ENCODE measurements at places on chromosomes 2 and 18.

DNA sequence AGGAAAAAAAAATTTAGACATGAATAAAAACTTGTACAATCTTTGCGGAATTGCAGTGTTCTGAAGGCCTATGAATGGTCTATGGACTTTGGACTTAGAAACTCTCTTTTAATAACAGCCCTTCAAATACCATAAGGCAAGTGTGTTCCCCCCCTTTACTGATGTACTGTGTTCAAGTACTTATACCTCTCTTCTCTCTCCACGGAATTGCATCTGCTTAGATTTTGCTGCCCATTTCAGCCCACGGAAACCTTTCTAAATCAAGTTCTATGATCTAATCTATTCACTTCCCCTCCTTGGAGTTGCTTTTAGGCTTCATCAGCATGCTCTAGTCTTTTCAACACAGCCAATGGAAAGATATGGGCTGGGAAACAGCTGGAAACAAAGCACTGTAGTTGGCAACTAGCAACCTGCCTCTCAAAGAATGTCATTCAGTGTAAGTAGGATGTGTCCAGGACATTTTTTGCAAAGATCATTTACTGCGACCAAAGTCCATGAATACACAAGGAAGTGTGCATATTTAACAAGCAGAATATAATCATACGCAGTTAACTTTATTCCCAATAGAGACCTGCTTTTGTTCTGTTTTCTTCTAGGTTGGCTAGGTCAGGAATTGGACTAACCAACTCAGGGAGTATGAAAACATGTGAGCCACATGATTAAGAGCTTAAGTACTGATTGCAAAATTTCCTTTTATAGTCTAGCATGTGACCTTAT lies 58.0 kb downstream of the SLC40A1 start:
- no peak for DNase-seq

DNA sequence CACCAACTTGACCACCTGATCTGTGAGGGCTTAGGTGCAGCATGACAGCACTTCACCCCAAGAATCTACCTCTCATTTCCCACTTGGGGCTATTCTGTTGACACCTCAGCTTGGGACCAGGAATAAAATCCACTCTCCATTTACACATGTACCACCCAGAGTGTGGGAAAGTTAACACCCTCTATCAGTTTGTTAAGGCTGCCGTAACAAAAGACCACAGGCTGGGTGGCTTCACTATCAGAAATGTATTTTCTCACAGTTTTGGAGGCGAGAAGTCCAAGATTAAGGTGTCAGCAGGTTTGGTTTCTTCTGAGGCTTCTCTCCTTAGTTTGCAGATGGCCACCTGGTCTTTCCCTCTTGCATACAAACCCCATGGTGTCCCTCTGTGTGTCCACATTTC lies 277.7 kb upstream of the ERBB4 start:
- no peak for DNase-seq

DNA sequence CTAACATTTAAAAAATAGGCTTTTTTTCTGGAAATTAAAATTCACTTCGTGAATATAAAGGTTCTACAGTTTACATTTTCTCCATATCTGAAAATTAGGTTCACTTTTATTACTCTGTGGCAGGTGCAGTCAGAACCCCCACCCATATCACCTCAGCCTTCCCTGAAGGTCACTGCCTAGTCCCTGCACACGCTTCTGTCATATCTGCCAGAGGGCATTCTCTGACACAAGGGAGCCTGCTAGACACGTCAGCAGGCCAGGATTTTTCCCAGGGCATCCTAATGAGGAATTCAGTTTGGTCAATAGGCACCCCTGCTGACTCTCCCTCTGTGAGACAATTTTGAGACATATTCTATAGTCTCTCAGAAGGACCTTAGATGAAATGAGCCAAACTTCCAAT lies 475.7 kb upstream of the PKDCC start:
- DNase-seq, result no peak

- no peak for DNase-seq
These were observed 13.9 kb downstream of the ZAP70 start for GRCh38 chr2:97727296-97727695.

- DNase-seq, result no peak
These were observed 1579.2 kb upstream of the ACVR2A start for GRCh38 chr2:146265656-146266055.

DNA sequence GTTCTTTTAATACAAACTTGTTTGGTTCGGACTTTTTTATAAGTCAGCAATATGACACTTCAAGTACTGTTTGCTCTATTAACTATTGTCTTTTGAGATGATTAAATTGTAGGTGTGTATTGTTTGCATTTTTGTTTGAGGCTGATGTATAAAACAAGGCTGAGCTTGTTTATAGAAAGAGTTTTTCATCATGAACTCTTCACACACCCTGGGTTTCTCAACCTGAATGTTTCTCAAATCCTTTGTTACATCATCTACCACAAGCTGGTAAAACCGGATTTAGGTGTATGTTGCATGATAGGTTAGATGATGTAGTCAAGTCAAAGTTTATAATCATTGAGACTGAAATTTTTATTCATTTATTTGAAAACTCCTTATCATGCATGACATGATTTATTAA lies 335.2 kb upstream of the LRATD1 start:
- DNase-seq, result no peak

- no peak for DNase-seq
These were observed 1072.5 kb downstream of the SUCLG1 start for GRCh38 chr2:83386549-83386948.

DNA sequence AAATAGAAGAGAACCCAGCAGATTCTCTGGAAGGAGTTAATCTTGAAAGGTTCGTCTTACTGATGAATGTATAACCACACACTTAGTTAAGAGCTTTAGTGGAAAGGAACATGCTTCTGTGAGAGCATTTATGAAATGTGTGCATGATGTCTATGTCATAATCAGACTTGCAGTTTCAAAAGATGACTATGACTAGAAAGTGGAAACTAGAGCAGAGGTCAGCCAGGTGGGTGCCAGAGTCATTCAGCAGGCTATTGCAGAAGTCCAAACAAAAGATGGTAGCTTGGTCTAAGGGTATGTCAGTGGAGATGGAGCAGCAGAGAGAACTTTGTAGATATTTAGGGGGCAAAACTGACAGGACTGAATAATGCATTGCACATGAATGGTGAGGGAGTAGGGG lies 825.8 kb downstream of the DCC start:
- no peak for DNase-seq

- no peak for DNase-seq
These were observed 226.9 kb downstream of the TMEM163 start for GRCh38 chr2:134491771-134492441.

DNA sequence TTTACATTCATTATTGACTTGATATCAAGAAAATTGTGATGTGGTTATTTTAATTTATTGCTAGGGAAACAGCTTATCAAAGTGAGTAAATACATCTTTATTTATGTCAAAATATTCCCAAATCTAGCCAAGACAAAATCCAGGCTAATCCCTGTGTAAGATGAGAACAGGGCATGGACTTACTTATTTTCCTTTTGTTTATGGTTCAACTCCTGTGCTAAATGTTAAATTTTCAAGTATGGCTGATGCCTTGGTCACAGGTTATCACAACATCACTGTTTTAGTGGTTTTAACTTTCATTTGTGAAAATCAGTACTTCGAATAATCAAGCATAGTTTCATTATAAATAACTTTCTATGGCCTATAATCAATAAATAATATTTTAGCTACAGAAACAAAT lies 657.0 kb upstream of the SYT4 start:
- no peak for DNase-seq

- no peak for DNase-seq
These were observed 671.2 kb downstream of the LRRTM4 start for GRCh38 chr2:76851000-76851399.

GRCh38 chr2:165105926-165106325 lies 97.9 kb downstream of the SCN3A start:
- DNase-seq, result no peak

- no peak for DNase-seq
These were observed 92.7 kb downstream of the MRPS9 start for GRCh38 chr2:105130546-105130945.

DNA sequence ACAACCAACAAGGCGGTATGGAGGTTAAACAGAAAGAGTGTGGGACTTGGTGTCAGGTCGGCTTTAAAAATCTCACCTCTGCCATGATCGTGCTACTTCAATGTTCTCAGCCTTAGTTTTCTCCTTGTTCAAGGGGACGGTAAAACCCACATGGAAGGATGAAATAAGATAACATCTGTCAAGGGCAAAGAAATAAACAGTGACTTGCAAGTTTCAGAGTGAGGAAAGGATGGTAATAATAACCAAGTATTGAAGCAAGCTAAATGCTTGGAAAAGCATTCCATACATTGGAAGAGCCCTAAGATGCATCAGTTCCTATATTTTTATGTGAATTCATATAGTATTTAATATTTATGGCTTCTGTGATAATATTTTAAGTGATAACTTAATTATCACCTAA lies 29.8 kb upstream of the LMAN1 start:
- no peak for DNase-seq

GRCh38 chr2:144893464-144893863 lies 373.5 kb upstream of the ZEB2 start:
- no peak for DNase-seq

GRCh38 chr2:152033011-152033925 lies 65.6 kb downstream of the CACNB4 start:
- DNase-seq, result no peak

DNA sequence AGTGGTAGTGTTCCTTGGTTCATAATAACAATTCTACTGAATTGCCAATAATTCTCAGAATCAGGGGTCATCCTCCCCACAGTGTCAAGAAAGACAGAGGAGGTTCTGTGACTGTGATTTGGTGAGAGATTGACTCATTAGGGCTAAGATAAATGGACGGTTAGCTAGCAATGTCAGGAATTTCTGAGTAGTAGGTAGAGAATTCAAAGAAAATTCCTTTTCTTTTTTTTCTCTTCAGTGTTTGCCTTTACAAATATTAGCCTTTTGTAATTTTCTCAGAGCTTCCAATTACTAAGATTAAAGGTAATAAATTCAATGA lies 16.8 kb upstream of the CRIM1 start:
- no peak for DNase-seq

GRCh38 chr18:31217038-31217849 lies 54.6 kb upstream of the DSC1 start:
- DNase-seq, result no peak

- no peak for DNase-seq
These were observed 30.1 kb upstream of the FMNL2 start for GRCh38 chr2:152304836-152305235.

GRCh38 chr18:12408247-12408869 lies 629 bp downstream of the PRELID3A start:
- DNase-seq, result no peak

GRCh38 chr18:78323453-78324197 lies 656.0 kb upstream of the SALL3 start:
- no peak for DNase-seq

GRCh38 chr2:74845217-74845751 lies 11.4 kb downstream of the HK2 start:
- no peak for DNase-seq

DNA sequence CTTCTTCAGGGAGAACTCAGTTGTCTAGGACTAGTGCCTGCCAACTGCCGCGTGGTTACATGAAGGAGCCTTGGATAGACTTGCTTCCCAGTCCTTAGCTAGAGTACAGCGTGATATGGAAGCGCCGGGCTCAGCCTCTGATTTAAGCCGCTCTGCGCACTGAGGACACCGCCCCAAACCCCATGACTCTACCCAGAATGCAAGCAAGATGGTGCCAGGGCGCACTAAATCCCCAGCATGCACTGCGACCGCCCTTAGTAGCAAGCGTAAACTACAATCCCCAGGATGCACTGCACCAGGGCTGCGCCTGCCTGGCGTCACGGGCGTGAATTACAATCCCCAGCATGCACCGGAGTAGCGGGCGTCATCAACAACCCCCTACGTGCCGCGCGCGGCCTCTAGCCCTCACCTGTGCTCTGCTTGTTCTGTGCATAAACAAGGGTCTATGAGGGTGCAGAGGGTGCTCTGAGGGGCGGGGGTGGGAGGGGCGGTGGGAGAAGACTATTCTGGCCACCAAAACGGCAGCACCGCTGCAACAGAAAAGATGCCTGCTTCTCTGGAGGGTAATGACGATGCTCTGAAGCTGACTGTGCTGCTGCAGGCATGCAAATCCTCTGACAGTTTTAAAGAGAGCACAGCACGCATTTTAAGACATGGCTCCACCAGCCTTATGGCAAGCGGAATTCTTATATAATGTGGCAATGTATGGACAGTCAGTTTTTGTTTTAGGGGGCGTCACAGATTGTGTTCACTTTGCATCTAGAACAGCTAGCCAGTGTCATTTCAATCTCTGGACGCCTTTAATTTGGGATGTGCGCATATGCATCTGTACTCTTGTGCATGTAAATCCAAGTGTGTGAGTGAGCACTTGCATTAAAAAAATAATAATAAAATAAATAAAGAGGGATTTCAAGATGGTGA lies 282.5 kb upstream of the MYT1L start:
- DNase-seq, result peak; percentile 88

DNA sequence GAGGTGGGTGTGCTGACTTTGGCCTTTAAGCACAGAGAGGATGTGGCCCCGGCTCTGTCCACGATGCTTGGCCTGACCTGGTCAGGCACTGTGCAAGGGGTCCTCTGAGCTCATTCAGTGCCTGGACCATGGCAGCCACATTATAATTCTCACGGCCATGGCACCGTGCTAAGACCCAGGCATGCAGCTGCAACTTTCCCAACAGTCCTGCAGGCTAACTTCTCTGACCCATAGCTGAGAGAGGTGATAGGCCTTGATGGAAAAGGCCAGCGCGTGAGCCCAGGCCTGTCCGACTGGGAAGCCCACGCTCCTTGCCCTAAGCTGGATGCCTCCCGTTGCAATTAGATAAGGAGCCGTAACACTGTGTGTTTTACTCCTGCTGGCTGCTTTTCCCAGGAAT lies 99.9 kb downstream of the TFCP2L1 start:
- no peak for DNase-seq

- no peak for DNase-seq
These were observed 52.0 kb downstream of the DCC start for GRCh38 chr18:52391810-52392559.

DNA sequence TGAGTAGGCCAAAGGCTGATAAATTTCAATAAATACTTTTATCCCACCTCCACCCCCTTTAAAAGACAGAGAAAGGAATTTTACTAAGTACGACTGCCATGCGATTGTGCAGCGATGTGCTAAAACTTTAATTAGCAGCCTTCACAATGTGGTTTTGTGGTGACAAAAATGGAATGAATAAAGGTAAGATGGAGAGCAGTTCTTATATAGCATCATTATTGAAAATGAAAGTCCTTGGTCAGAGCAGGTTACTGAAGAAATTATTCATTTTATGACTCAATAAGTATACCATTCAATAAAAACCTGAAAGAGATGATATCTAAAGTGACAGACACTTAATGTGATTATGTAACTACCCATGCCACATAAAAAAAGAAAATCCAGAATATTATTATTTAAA lies 33.2 kb upstream of the MTIF2 start:
- no peak for DNase-seq

DNA sequence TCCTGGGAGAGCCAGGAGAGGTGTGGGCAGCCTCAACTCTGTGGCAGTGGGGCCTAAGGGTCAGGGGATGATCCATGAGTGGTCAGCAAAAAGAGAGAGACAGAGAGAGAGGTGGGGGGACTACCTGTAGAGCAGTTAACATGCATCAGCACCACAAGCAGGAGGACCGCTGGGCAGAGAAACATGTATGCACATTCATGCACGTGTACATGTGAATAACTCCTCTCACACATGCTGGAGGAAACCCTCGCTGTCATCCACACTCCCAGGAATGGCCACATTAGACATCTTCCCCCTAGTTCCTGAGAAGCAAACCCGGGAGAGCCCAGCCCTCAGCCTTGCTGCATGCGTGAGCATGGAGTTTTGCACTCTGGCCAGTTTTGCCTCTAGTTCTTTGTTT lies 166.1 kb downstream of the SMAD7 start:
- DNase-seq, result no peak

GRCh38 chr2:59690849-59691248 lies 862.6 kb downstream of the BCL11A start:
- no peak for DNase-seq

- no peak for DNase-seq
These were observed 101.8 kb downstream of the MRPS9 start for GRCh38 chr2:105139556-105140239.
